ENCODE measurements at places on chromosomes 16 and 17.

GRCh38 chr17:83194761-83195329 is 115.4 kb downstream of the METRNL start:
- peak; percentile 19 for DNase-seq

- no peak for DNase-seq
These were observed 12.7 kb downstream of the DNAAF8 start for GRCh38 chr16:4746991-4747574.

GRCh38 chr16:67216612-67217490 is 10.1 kb upstream of the TMEM208 start:
- peak; percentile 27 for DNase-seq

DNA sequence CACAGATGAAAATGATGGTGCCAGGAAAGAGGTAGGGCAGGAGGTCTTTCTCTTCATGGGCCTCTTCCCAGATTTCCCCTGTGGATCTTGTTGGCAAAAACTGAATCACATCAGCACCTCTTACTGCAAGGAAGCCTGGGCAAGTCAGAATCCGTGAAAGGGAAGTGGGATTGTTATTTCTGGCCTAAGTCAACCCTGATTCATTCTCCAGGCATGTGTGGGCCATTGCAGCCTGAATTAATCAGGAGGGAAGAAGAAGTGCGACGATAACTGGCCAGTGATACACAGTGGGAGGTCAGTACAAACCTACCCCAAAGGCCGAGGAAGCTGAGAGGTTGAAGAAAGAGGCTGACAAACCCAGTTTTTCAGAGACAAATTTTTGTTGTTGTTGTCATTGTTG is 17.9 kb upstream of the NSMCE1 start:
- peak; percentile 26 for DNase-seq

GRCh38 chr17:5854871-5855554 is 215.2 kb upstream of the WSCD1 start:
- DNase-seq = no peak

DNA sequence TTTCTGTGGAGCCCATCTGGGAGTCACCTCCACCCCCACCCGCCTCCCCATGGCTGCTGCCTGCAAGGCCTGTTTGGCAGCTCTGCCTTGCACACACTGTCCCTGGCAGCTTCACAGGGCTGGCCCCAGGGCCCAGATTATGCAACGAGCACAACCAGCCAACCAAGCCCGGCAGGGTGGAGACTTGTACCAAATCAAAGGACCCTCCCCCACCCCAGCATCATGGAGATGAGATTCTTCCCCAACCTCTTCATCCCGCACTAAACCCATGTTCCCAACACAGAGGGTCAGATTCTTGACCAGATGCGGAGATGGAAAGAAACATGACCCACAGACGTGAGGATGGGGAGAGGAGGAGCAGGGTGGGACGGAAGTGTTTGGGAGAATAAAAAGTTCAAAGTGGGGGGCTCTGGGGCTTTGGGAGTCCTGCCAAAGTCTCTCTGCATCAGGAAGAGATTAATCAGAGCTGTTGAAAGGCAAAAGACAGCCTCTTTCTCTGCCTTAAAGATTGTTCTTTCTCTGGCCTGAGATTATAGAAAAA is 3.8 kb downstream of the SMARCD2 start:
- no peak for DNase-seq

DNA sequence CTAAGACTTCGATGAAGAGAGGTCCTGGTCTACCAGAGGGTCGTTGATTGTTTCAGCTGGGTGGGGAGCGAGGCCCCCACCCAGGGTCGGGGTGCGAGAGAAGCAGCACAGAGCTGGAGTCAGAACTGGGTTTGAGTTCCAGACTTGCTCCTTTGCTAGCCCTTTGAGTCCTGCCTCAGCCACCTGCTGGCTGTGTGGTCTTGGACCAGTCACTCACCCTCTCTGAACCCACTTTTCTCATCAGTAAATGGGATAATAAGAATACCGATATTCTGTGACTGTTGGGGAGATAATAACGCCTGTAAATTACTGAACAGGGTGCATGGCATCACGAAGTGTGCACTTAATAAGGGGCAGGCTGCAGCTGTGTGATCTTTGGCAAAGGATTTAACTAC is 427 bp upstream of the MMP28 start:
- DNase-seq = no peak

DNA sequence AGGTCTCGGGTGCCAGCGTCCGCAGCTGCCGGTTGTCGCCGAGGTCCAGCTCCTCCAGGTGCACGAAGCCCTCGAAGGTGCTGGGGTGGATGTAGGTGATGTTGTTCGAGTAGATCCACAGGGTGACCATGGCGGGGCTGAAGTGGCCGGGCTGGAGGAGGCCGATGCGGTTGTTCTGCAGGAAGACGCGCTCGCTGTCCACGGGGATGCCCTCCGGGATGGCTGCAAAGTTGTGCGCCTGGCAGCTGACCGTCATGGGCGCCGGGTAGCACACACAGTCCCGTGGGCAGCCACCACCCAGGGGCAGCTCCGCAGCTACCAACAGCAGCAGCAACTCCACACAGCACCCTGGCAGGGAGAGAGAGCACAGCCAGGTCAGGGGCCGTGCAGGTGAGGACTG is 87.7 kb downstream of the RTN4RL1 start:
- no peak for DNase-seq
